Activated B cell treated with CpG ODN at 0.5 μM for 24 hours (primary cell): ENCODE measurements at places on chromosomes 16 and 17. TPM values are rescaled to one million over a fixed set of nuclear protein-coding genes. Genes with fewer than 3 reads are reported as not detected.

DNA sequence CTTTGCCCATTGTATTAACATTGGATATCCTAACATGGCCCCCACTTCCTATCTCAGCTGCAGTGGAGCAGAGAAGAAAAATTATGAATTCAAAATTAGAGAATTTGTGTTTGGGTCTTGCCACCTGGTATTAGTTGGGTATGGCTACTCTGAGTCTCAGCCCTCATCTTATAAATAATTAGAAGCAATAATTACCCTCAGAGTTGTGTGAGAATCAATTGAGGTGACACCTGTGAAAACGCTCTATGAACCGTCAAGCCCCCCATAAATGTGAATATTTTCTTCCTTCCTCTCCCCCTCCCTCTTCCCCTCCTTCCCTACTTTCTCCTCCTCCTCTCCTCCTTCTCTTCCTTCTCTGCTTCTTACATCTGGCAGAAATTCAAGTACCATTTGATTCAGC is 8.9 kb upstream of the TOB1 start:
- no peak for DNase-seq

DNA sequence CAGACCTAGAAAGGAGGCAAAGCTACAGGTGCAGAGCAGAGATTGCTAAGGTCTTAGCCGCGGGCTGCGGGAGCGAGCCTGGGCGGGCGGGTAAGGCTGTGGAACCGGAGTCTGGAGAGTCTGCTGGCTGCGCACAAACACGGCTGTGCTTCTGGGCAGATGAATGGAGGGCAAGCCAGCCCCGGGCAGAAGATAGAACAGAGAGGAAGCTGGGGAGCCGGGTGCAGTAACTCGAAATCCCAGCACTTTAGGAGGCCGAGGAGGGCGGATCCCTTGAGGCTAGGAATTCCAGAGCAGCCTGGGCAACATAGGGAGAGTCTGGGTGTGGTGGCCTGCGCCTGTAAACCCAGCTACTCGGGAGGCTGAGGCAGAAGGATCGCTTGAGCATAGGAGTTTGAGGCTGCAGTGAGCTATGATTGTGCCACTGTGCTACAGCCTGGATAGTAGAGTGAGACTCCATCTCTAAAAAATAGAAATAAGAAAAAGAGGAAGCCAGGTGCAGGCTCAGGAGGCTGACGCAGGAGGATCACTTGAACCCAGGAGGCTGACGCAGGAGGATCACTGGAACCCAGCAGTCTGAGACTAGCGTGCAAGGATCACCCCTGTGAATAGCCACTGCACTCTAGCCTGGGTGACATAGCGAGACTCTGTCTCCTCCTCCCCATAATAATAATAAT is 56.3 kb downstream of the PITPNC1 start:
- DNase-seq: no peak

GRCh38 chr16:17921357-17921978 is 415.1 kb downstream of the NPIPA8 start:
- DNase-seq: peak; percentile 21

DNA sequence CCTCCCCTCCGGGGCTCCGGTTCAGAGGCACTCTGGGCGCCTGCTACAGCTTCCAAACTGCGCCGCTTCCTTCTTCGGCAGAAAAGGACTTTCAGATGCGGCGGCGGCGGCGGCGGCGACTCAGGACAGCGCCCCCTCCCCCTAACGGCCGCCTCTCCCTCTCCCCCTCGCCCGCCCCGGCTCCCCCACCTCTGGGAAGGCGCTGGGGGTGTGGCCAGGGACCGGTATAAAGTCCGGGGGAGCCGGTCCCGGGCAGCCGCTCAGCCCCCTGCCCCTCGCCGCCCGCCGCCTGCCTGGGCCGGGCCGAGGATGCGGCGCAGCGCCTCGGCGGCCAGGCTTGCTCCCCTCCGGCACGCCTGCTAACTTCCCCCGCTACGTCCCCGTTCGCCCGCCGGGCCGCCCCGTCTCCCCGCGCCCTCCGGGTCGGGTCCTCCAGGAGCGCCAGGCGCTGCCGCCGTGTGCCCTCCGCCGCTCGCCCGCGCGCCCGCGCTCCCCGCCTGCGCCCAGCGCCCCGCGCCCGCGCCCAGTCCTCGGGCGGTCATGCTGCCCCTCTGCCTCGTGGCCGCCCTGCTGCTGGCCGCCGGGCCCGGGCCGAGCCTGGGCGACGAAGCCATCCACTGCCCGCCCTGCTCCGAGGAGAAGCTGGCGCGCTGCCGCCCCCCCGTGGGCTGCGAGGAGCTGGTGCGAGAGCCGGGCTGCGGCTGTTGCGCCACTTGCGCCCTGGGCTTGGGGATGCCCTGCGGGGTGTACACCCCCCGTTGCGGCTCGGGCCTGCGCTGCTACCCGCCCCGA is at the start of gene IGFBP4:
TSS of gene IGFBP4 (plus strand) at position 255 of the 792 bp plus-strand sequence. CDS start at position 541, 286 bp downstream.
- peak; percentile 72 for DNase-seq

DNA sequence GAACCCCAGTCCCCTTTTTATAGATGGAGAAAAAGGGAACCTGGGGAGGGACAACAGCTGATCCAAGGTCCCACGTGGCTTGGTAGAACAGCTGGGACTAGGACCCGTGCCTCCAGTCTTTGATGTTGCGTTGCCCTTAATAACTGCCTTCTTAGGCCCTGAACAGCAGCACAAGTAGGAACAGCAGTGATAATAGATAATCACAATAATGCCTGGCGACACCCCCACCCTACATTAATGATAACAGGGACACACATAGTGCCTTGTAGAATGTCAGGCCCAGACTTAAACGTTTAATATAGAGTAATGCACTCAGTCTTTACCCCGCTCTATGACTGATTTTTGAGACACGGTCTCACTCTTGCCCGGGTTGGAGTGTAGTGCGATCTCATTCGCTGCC is 96.4 kb downstream of the ABCC6 start:
- DNase-seq: no peak

The SPOP gene
- 57.4 and 65.8 TPM in 2 replicates for total RNA-seq

The FMNL1 gene
- 310 and 351 TPM in 2 replicates for total RNA-seq

The KRTAP16-1 gene
- not detected in 2 replicates for total RNA-seq

The RAD51C gene
- total RNA-seq: 32.8 and 36.8 TPM in 2 replicates

The TERB1 gene
- total RNA-seq: 0.27 TPM in 1 of 2 replicates, not detected in the other

The DPEP3 gene
- total RNA-seq: 0.29 and 0.38 TPM in 2 replicates

The RRAD gene
- total RNA-seq: 0.15 TPM in 1 of 2 replicates, not detected in the other
